ENCODE measurements at places on chromosomes 12 and 14. TPM values are rescaled to one million over a fixed set of nuclear protein-coding genes. Genes with fewer than 3 reads are reported as not detected.

GRCh38 chr12:123931686-123932321, 40.8 kb downstream of the CCDC92 start:
- no peak for DNase-seq

DNA sequence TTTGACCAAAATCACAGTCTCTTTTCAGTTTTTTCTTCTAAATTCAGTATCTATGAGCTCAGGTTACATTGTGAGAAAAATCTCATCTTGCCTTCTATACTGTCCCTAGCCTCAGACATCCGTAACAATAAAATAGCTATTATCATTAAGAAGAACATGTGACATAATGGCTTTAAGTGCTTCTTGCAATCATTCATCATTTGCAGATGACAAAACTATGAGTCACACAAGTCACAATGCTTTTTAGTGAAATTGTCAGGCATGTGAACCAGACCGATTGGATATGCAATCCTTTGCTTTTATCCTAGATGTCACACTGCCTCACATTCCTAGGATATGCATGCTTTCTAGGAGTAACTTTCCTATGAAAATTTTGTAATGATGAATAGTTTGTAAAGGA, 313.1 kb downstream of the SLC6A15 start:
- DNase-seq, result no peak

The FOXA1 gene
- 39.6 TPM for polyA plus RNA-seq

The CISTR gene
- polyA plus RNA-seq, result not detected

The PTPRQ gene
- polyA plus RNA-seq, result 2.6 TPM

- no peak for DNase-seq
These were observed 23.2 kb upstream of the MEG3 start for GRCh38 chr14:100802766-100803165.

DNA sequence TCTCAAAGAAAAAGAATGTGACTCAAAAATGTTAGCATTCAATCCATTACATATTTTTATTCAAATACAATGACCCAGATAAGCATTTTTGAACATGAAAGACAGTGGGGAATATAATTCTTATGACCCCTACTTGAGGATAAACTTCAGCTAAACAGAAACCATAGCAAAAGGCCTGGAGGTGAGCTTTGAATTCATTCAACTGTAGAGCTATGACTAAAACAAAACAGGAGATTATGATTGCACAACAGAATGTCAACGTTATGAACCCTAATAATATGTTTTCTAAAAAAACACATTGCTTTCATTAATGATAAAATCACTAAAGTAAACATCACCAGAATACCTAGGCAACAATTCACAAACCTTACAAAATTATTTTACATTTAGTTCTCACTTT, 27.8 kb downstream of the EFCAB11 start:
- DNase-seq, result no peak

Measured in right lung (tissue), 10 donors.